Heart right ventricle (tissue), 16 donors: ENCODE measurements at places on chromosomes 3 and 15.

DNA sequence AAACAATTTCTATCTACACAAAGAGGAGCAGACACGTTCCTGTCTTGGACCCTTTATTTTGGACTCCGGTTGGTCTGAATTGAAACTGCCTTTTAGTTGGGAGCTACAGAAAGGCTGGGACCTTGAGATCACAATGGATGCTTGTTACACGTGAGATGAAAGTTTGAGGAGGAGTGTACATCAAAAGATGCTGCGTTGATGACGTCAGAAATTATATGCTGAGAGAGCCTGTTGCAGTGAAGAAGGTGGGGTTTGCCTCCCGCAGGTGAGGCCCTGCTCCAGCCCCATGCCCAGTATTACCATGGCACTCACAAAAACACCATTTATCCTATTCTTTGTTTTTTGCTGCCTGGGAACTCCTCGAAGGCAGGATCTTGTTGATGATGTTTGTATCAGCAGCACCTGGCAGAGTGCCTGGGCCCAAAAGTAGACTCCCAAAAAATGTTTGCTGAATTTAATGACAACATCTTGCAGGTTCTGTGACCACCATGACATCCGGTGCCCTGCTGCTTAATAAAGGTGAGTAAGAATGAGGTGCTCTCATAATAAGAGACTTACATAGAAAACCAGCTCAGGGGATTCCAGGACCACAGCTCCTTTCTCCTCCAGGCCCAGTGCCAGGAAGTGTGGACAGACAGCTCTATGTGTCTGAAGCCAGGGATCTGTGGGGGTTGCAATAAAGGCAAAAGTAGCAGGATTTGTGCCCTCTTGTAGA lies 136.1 kb upstream of the UBE2E1 start:
- no peak for DNase-seq

- DNase-seq, result peak; percentile 32
Measured at GRCh38 chr3:23877329-23877980, 39.3 kb downstream of the NKIRAS1 start.

DNA sequence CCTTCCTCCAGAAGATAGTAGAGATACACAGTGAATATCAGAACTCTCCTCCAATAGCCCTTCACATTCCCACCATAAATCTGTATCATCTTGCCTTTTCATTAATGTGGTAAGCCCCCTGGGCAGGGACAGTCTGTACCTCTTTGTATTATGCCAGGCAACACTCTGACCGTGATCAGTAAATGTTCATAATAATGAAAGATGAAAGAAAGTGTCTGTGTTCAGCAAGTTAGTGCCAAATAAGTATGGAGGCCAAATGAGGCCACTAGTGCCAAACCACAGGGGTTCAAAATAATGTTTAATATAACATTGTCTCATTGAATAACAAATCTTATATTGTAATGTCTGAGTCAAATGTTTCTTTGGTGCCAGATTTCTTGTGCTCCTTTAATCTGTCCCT lies 104.3 kb downstream of the CMSS1 start:
- no peak for DNase-seq

- DNase-seq, result no peak
Measured at GRCh38 chr15:77613814-77614213, 18.9 kb downstream of the LINGO1 start.

- DNase-seq, result no peak
Measured at GRCh38 chr15:69091654-69092053, 68.8 kb upstream of the GLCE start.

DNA sequence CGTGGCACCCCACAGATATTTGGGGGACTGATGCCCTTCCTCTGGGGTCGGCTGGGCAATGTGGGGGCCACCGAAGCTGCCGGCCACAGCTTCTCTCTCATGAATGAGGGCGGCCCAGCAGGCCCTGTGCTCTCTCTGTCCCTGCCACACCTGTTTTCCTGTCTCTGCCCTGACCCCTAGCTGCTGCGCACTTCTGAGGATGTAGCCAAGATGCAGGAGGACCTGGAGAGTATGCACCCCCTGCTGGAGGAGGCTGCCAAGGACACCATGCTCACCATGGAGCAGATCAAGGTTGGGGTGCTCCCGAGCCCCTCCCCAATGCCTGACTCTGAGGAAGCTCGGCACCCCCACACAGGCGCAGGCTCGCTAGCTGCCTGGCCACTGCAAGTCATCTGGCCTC lies 59.7 kb downstream of the SEMA3G start:
- DNase-seq, result no peak

DNA sequence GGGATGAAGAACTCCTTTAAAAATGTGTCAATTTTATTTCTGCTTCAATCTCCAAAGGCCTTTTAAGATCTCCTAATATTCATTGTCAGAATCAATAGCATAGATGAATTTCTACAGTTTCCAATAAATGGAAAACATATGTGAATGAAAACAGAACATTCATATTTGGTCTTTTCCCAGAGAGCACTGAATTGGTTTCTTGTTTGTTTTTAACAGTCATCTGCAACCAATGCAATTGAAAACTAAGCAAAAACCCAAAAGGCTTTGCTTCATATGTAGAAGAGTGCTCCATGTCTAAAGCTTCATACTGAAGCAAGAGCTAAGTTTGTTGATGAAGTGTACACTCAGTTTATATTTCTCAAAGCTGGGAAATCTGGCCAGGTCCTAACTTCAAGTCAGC lies 426.5 kb upstream of the CDIN1 start:
- no peak for DNase-seq

GRCh38 chr3:9158865-9159630 lies 90.4 kb downstream of the SRGAP3 start:
- DNase-seq, result no peak

DNA sequence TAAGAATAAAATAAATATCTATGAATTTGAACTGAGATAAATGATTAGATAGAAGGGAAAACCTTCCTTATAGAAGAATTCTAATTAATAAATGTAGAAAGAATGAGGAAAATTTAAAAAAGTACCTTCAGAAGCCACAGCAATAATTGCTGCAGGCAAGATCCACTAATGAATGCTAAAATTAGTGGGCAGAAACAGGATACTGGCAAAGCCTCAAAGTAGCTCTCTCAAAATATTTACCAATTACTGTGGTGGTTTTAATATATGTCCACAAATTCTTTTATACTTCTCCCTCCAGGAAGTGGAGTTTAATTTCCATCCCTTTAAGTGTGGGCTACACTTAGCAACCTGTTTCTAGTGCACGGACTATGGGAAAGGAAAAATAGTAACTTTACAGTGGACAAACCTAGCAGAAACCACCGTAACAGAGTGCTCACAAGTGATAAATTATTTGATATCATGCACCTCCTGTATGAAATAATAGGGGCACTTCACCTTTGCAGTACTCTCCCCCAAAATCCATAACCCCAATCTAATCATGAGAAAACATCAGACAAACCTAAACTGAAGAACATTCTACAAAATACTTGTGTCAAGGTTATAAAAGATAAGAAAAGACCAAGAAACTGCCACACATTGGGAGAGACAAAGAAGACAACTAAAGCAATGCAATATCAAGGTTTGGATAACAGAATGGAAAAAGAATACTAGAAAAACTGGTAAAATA lies 6.8 kb downstream of the PEAK1 start:
- no peak for DNase-seq

- no peak for DNase-seq
Measured at GRCh38 chr3:61960976-61961375, 399.6 kb downstream of the PTPRG start.

GRCh38 chr3:72276806-72277205 lies 491.9 kb upstream of the PROK2 start:
- DNase-seq, result no peak

DNA sequence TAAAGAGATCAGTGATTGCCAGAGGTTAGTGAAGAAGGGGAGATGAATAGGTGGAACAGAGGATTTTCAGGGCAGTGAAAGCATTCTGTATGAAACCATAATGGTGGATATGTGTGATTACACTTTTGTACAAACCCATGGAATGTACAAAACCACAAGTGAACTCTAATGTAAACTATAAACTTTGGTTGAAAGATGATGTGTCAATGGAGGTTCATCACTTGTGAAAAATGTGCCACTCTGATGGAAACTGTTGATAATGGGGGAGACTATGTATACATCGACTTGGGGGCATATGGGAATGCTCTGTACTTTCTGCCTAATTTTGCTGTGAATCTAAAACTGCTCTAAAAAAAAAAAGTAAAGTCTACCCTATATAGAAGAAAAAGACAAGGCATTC lies 68.7 kb upstream of the ARHGEF3 start:
- no peak for DNase-seq

- DNase-seq, result no peak
Measured at GRCh38 chr15:85762039-85762755, 32.5 kb downstream of the KLHL25 start.

DNA sequence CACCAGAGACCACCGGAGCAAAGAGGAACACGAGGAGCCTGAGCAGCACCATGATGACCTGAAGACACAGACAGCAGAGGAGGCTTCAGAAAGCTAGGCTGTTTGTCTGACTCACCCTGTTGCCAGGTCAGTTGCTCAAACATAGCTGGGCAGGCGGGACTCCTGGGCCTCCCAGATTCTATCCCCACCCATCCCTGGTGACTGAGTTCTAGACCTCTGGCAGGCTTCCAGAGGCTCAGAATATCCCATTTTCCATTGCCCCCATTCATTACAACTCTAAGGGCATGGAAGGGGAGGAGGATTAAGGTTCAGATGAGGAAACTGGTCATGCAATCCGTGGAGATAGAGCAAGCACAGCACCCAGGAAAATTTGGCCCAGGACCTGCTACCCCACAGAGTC lies at the start of gene CDHR4:
Gene CDHR4 (minus strand): TSS at position 113 of the 400 bp plus-strand sequence. CDS start 61 bp downstream, at position 52.
- no peak for DNase-seq

- no peak for DNase-seq
Measured at GRCh38 chr15:88419830-88420229, 47.4 kb downstream of the MRPL46 start.

GRCh38 chr15:40427188-40427587 lies 13.6 kb upstream of the BAHD1 start:
- no peak for DNase-seq

DNA sequence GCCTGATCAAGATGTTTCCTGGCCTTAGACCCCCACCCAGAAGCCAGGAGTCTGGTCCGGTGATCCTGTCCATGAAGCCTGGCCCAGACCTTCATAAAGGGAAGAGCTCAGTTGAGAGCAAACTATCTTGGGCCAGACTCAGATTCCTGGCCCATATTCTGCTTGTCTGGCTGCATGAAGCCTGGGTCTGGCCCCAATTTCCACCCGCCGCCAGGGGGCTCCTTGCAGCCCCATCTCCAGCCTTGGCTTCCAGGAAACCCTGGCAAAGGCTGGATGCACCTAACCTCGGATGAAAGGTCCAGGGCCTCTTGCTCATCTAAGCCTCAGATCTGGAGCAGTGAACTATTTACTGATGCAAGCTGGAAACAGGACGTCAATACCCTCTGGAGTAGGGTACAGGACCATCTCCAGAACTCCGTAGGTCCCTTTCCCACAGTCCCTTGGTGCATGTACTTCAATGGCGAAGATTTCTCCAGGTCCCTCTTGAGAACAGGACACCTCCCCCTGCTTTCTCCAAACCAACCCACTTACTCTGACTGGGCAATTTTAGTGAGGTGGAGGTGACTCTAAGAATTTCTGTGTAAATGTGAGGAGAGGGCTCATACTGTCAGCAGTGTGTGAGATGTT lies 5.6 kb downstream of the FOXL2 start:
- DNase-seq, result no peak

DNA sequence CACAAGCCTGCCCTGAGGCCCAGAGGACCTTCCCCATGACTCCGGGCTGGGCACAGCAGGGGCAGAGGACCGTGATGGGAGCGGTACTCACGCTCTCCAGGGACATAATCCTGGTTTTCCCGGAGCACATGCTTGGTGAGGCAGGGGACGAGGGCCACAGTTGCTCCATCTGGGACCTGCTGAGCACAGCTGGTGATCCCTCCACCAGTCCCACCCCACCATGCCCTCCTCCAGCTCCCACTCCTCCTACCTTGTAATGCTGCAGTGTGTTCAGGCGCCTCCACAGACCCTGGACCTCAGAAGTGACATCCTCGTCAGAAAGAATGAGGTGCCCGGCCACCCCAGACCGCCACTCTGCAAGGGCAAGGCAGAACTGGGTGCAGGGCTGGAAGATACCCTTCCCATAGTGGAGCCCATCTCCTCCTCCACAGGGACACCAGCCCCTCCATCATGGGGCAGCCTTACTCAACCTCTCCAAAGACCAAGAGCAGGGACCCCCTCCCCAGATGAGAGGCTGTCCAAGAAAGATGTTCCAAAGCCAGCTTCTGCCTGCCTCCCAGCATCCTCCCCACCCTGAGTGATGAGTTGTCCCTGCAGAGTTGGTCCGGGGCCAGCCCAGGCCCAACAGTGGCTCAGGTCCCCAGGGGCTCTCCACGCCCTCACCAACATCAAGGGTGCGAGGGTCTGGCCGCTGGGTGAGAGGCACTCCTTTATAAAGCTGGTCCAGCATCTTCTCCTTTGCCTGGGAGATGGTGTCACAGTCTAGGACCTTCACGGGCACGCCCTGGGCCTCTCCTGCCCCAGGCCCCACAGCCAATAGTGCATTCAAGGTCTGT lies 19.5 kb downstream of the PLXNB1 start:
- DNase-seq, result no peak

DNA sequence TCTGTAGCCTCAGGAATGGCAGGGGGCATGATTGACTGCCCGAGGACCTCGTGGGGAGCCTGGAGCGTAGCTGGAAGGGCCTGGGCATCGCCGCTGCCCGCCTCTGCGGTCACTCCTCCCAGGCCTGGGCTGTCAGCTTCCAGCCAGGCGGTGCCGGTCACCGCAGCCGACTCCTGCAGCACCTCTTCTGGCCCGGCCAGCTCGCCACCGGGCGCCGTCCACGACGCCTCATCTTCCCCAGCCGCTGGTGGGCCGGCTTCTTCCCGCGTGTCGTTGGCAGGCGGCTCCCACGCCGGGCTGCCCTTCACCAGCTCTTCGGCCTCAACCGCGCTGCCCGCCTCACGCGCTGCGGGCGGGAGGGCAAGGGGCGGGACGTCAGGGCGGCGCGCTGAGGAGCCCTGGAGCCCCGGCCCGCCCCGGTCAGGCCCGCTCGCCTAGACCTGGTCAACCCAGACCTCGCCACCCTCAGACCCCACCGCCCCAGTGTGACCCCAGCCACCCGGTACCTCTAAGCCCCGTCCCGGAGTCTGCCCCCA lies 1.0 kb downstream of the CSPG5 start:
- peak; percentile 15 for DNase-seq

GRCh38 chr15:75718328-75718727 lies 5.7 kb upstream of the CSPG4 start:
- no peak for DNase-seq

GRCh38 chr3:36812240-36812639 lies 47.9 kb upstream of the DCLK3 start:
- no peak for DNase-seq

DNA sequence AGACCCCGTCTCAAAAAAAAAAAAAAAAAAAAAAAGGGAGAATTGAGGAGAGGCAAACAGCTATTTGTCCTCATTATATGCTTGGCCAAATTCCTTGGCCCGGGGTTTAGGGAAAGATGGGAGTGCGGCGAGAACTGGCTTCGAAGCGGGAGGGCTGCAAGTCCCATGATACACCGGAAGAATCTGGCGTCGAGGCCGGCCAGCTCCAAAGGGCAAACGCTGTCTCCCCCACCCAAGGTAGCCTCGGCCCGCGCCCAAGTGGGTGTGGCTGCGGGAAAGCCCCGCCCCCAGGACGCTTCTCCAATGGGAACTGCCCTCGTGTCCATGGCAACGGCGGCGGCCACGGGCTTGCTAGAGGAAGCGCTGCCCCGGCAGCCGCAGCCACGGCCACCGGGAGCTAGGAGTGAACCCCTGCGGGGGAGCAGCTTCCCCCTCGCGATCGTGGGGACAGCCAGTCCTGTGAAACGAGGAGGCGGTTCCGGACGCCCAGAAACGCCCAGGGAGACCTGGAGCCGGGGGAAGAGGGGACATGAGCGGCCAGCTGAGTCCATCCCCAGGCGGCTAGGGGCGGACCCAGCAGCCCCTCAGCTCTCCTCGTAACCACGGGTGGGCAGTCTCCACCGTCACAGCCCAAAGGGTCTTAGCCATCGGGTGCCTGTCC lies at the start of gene TTLL13:
Gene TTLL13 (plus strand): TSS at position 354 of the 661 bp plus-strand sequence. CDS start 1,075 bp downstream, outside the sequence.
- peak; percentile 97 for DNase-seq

GRCh38 chr15:101017093-101017754 lies 98.1 kb downstream of the LRRK1 start:
- no peak for DNase-seq
